ENCODE measurements at places on chromosomes 11 and 22.

GRCh38 chr11:84390441-84391078 lies 1104.4 kb upstream of the CCDC90B start:
- no peaks in the 10 kb centered on the region for H3K4me1 ChIP-seq
- no peak for DNase-seq
- H3K36me3 ChIP-seq: no peaks in the 10 kb centered on the region
- no peaks in the 10 kb centered on the region for H3K27me3 ChIP-seq
- H3K4me3 ChIP-seq: no peak overlapping the region
- no peak overlapping the region for H3K27ac ChIP-seq

DNA sequence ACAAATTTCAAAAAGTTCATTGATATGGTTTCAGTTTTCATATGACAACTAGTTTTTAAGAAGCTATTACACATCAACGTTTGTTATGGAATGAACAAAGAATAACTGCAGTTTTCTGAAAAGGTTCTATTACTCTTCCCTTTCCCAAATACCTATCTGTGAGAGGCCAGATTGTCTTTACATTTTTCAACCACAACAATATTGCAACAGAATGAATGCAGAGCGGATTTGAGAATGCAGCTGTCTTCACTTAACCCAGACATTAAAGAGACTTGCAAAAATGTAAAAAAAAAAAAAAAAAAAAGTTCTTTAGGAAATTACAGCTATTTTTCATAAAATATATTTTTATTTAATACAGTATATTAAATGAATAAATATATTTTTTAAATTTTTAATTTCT lies 250.8 kb downstream of the DDX10 start:
- H3K4me3 ChIP-seq: no peak overlapping the region
- H3K4me1 ChIP-seq: no peaks in the 10 kb centered on the region
- no peaks in the 10 kb centered on the region for H3K27me3 ChIP-seq
- DNase-seq: no peak
- no peaks in the 10 kb centered on the region for H3K36me3 ChIP-seq

- no peak overlapping the region for H3K4me3 ChIP-seq
- no peaks in the 10 kb centered on the region for H3K36me3 ChIP-seq
- no peak for DNase-seq
These were observed 14.1 kb downstream of the TBX1 start for GRCh38 chr22:19774628-19775027.

GRCh38 chr11:57712256-57713150 lies at the start of gene TMX2:
Gene TMX2 (plus strand): TSS chr11:57712593. CDS start chr11:57712619, 26 bp downstream.
- H3K4me1 ChIP-seq: peaks cover 15% of the 10 kb centered on the region
- peak within 1 kb of the TSS; percentile 93 for H3K4me3 ChIP-seq
- H3K27ac ChIP-seq: peak within 1 kb of the TSS; percentile 92
- H3K36me3 ChIP-seq: no peaks in the 10 kb centered on the region
- no peaks in the 10 kb centered on the region for H3K27me3 ChIP-seq

GRCh38 chr11:113856966-113857759 lies 18.2 kb downstream of the USP28 start:
- no peaks in the 10 kb centered on the region for H3K4me1 ChIP-seq
- no peak overlapping the region for H3K27ac ChIP-seq
- DNase-seq: no peak
- H3K4me3 ChIP-seq: no peak overlapping the region
- no peaks in the 10 kb centered on the region for H3K36me3 ChIP-seq

GRCh38 chr11:1732418-1733008 lies 17.9 kb downstream of the IFITM10 start:
- DNase-seq: no peak
- no peak overlapping the region for H3K4me3 ChIP-seq
- H3K4me1 ChIP-seq: no peaks in the 10 kb centered on the region
- H3K27ac ChIP-seq: no peak overlapping the region

DNA sequence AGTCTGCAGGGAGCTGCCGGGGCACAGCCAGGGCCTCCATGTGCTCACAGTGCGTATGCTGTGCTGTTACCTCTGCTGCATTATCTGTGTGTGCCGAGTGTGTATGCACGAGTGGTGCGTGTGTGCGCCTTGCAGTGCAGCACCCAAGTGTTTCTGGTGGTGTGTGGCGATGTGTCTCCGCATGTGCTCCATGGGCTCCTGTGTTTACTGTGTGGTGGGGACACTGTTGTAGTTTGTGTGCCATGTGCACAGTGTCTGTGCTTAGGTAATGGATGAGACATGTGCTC lies 31.4 kb downstream of the KCNC1 start:
- no peaks in the 10 kb centered on the region for H3K36me3 ChIP-seq
- H3K4me1 ChIP-seq: no peaks in the 10 kb centered on the region
- no peak overlapping the region for H3K27ac ChIP-seq
- no peak for DNase-seq
- H3K27me3 ChIP-seq: no peaks in the 10 kb centered on the region

DNA sequence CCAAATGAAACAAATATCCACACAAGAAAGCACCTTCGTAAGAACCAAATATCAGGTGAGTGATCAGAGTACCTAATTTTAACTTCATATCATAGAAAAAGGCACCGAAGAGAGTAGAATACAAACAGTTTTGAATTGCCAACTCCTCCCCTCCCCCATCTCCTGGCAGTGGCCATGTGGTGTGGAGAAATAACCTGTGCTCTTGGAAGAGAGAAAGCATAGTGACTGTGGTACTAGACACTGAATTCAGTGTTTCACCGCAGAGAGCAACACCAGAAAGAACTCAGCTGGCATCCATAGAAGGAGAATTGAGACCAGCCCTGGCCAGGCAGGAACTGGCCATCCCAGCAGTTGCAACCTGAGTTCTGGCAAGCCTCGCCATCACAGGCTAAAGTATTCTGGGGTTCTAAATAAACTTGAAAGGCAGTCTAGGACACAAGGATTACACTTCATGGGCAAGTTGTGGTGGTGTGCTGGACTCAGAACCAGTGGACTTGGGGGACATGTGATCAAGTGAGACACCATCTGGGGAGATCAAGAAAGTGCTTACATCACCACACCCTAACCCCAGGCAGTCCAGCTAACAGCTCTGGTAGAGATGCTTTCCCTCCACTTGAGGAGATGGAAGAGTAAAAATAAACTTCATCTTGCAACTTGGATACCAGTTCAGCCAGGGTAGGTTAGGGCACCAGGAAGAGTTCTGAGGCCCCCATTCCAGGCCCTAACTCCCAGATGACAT lies 1003.2 kb downstream of the NTM start:
- no peak overlapping the region for H3K27ac ChIP-seq
- no peaks in the 10 kb centered on the region for H3K36me3 ChIP-seq
- no peaks in the 10 kb centered on the region for H3K4me1 ChIP-seq
- H3K27me3 ChIP-seq: no peaks in the 10 kb centered on the region
- no peak overlapping the region for H3K4me3 ChIP-seq
- no peak for DNase-seq

- no peaks in the 10 kb centered on the region for H3K27me3 ChIP-seq
- no peaks in the 10 kb centered on the region for H3K4me1 ChIP-seq
These were observed 84.7 kb upstream of the AKIP1 start for GRCh38 chr11:8826139-8826786.

GRCh38 chr22:49281467-49282340 lies 546.0 kb downstream of the BRD1 start:
- no peaks in the 10 kb centered on the region for H3K27me3 ChIP-seq
- H3K4me1 ChIP-seq: no peaks in the 10 kb centered on the region

DNA sequence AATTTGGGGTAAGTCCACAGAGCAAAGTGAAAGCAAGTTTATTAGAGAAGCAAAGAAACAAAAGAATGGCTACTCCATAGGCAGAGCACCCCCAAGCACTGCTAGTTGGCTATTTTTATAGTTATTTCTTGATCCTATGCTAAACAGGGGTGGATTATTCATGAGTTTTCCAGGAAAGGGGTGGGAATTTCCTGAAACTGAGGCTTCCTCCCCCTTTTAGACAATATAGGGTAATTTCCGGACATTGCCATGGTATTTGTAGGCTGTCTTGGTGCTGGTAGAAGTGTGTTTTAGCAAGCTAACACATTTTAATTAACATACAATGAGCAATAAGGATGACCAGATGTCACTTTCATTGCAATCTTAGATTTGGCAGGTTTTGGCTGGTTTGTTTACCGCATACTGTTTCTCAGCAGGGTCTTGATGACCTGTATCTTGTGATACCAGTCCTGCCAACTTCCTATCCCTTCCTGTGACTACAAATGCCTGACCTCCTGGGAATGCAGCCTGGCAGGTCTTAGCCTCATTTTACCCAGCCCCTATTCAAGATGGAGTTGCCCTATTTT lies 937 bp upstream of the C1QTNF6 start:
- peaks cover 25% of the 10 kb centered on the region for H3K4me1 ChIP-seq
- H3K4me3 ChIP-seq: no peak overlapping the region
- peak overlapping the region; percentile 93 for H3K27ac ChIP-seq

- no peak overlapping the region for H3K4me3 ChIP-seq
- H3K27ac ChIP-seq: peak overlapping the region; percentile 94
- no peaks in the 10 kb centered on the region for H3K36me3 ChIP-seq
- peak; percentile 30 for DNase-seq
- H3K4me1 ChIP-seq: peaks cover 4% of the 10 kb centered on the region
These were observed 16.4 kb downstream of the RPL27A start for GRCh38 chr11:8698917-8699441.

GRCh38 chr11:43505171-43505570 lies 146.5 kb downstream of the TTC17 start:
- H3K4me1 ChIP-seq: no peaks in the 10 kb centered on the region
- H3K27me3 ChIP-seq: no peaks in the 10 kb centered on the region
- no peaks in the 10 kb centered on the region for H3K36me3 ChIP-seq
- H3K4me3 ChIP-seq: no peak overlapping the region
- H3K27ac ChIP-seq: no peak overlapping the region
- DNase-seq: no peak

- no peaks in the 10 kb centered on the region for H3K27me3 ChIP-seq
- H3K36me3 ChIP-seq: no peaks in the 10 kb centered on the region
- no peak overlapping the region for H3K27ac ChIP-seq
- H3K4me1 ChIP-seq: no peaks in the 10 kb centered on the region
These were observed 69.5 kb downstream of the PRCP start for GRCh38 chr11:82830746-82831145.

DNA sequence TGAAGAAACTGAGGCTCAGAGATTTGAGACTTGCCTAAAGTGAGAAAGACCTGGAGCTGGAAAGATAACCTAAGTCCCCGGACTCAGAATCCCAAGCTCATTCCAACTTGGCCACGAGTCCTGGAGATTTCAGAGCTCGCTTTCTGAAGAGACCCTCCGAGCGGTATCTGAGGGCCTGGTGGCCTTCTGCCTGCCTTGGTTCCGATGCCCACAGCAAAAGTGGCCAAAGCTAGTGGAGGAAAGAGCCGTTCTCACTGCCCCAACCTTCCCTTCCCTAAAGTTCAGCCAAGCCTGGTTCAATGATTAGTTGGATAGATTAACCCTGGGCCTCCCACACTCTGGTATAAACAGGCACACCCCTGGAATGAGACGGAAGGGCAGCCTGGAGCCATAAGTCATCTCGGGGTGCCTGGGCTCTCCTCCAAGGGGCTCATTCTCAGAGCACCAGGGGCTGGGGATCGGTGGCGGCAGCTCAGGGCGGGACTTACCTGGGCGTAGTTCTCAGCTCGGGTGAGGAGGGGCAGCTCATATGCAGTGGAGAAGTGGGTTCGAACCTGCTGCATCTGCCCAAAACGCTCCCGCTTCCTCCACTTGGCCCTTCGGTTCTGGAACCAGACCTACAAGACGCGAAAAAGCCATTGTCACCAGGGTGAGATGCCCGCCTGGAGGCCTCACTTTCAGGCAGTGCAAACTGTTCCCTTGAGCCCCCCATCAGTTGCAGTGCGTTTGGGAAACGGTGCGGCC lies 42.8 kb downstream of the ALX4 start:
- H3K36me3 ChIP-seq: no peaks in the 10 kb centered on the region
- no peak overlapping the region for H3K4me3 ChIP-seq
- DNase-seq: no peak
- no peak overlapping the region for H3K27ac ChIP-seq

DNA sequence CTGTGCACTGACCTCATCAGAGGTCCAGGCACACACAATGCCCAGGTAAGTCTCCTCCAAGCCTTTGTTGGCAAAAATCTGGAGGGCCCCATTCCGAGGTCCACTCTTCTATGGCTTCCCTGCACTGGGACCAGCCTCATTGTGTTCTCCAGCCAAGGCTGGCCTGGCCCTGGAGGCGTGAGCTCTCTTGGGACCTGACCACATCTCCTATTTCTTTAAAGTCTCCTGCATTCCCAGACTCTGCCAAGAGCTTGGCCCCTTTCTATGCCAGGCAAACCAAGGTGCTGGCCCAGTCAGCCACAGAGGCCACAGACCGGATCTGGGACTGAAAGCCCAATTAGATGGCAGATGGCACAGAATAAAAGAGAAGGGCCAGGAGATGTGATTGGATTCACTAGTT lies 55.1 kb downstream of the C11orf58 start:
- H3K27ac ChIP-seq: no peak overlapping the region
- no peaks in the 10 kb centered on the region for H3K27me3 ChIP-seq
- DNase-seq: no peak

DNA sequence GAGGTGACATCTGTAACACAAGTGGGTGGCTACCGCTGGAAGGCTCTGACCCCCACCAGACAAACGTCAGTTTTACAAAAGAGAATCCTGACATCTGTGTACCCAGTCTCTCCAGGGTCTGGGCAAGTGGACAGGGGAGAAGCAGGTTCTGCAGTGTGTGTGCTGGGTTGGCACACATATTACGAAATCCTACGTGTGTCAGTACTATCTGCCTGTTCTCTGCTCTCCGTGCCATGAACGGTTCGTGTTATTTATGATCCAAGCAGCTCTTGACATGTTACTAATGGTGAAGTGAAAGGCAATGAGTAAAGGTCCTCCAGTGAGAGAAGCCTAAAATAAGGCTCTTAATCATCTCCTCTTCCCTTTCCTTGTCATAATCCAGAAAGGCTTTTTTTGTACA lies 201.5 kb upstream of the MTMR2 start:
- H3K27ac ChIP-seq: no peak overlapping the region
- H3K27me3 ChIP-seq: no peaks in the 10 kb centered on the region
- H3K4me1 ChIP-seq: no peaks in the 10 kb centered on the region
- DNase-seq: no peak

GRCh38 chr11:133980665-133981064 lies 23.9 kb upstream of the IGSF9B start:
- no peak for DNase-seq
- no peaks in the 10 kb centered on the region for H3K4me1 ChIP-seq
- H3K36me3 ChIP-seq: no peaks in the 10 kb centered on the region
- H3K27ac ChIP-seq: no peak overlapping the region
- H3K4me3 ChIP-seq: no peak overlapping the region
- no peaks in the 10 kb centered on the region for H3K27me3 ChIP-seq

- no peak overlapping the region for H3K27ac ChIP-seq
- DNase-seq: no peak
- H3K4me3 ChIP-seq: no peak overlapping the region
- no peaks in the 10 kb centered on the region for H3K36me3 ChIP-seq
These were observed 8.3 kb upstream of the SCGB1D2 start for GRCh38 chr11:62233730-62234129.

GRCh38 chr11:132892876-132893275 lies 639.4 kb downstream of the OPCML start:
- DNase-seq: no peak
- no peak overlapping the region for H3K27ac ChIP-seq
- no peaks in the 10 kb centered on the region for H3K4me1 ChIP-seq
- no peak overlapping the region for H3K4me3 ChIP-seq
- no peaks in the 10 kb centered on the region for H3K36me3 ChIP-seq

DNA sequence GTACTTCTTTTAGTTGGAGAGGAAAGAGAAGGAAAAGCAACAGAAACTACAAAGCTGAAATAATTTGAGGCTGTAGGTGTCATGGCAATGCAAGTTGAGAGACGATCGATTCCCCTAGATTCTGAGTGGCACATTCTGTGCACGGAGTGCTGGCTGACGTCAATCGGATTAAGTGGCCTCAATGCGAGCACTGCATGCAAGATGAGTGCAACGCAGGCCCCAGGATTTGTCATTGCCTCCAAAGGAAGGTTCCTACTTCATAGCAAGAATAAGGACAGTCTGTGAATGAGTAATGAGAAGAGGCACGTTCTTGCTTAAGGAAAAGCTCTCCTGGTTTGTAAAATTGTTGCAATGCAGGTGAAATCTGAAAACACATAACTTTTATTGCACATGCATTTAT lies 892.4 kb downstream of the KCNA4 start:
- no peak overlapping the region for H3K4me3 ChIP-seq
- no peak overlapping the region for H3K27ac ChIP-seq
- DNase-seq: no peak

Measured in uterus (tissue), 4 donors.